ENCODE measurements at places on chromosomes 6 and 20.

DNA sequence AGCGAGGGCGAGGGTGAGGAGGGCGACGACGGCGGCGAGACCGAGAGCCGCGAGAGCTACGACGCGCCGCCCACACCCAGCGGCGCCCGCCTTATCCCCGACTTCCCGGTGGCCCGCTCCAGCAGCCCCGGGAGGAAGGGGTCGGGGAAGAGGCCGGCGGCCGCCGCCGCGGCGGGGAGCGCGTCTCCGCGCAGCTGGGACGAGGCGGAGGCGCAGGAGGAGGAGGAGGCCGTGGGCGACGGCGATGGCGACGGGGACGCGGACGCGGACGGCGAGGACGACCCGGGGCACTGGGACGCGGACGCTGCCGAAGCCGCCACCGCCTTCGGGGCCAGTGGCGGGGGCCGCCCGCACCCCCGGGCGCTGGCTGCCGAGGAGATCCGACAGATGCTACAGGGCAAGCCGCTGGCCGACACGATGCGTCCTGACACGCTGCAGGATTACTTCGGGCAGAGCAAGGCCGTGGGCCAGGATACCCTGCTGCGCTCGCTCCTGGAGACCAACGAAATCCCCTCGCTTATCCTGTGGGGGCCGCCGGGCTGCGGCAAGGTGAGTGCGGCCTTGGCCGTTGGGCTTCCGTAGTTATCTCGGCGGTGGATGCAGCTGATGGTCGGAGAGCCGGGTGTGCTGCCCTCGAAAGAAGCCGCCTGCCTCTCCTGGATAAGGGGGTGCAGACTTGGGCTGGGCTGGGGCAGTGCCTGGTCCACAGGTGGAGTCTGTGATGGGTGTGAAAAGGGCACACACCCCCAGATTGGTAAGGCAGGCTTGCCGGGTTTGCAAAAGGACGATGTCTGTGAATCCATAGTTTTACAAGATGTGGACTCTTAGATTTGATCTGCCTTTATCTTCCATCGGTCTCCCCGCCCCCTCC is 938 bp downstream of the WRNIP1 start:
- peak; percentile 79 for DNase-seq

- no peak for DNase-seq
Measured at GRCh38 chr20:61912665-61913422, 152.8 kb downstream of the TAF4 start.

GRCh38 chr6:48486876-48487275 is 375.9 kb upstream of the PTCHD4 start:
- no peak for DNase-seq

- peak; percentile 61 for DNase-seq
Measured at GRCh38 chr6:7267071-7267465, 45.9 kb downstream of the SSR1 start.

- DNase-seq = no peak
Measured at GRCh38 chr20:21548390-21549035, 34.6 kb upstream of the NKX2-2 start.
